ENCODE measurements at places on chromosomes 2 and 18.

DNA sequence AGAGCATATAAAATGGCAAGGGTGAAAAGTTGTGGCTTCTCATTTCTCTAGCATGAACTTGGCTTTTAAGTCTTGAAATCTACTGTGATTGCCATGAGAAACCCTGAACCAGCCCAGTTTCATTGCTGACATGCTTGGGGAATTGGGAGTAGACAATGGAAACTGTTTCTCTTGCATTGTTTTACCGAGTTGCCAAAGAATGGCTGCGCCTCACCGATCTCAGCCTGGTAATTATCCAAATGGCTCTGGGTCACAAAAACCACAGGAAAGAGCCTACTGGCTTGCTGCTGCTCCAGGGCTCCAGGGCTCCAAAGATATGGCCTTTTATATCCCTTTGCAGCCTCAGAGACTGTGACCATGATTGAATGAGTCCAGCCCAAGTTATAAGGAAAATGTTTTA, 310.4 kb upstream of the NT5C1B start:
- DNase-seq = no peak

GRCh38 chr2:109545828-109546713, 67.7 kb downstream of the SEPTIN10 start:
- DNase-seq = peak; percentile 59

GRCh38 chr2:158128168-158128973, 26.7 kb downstream of the UPP2 start:
- DNase-seq = no peak

GRCh38 chr2:235570966-235571692, 77.3 kb downstream of the AGAP1 start:
- no peak for DNase-seq

DNA sequence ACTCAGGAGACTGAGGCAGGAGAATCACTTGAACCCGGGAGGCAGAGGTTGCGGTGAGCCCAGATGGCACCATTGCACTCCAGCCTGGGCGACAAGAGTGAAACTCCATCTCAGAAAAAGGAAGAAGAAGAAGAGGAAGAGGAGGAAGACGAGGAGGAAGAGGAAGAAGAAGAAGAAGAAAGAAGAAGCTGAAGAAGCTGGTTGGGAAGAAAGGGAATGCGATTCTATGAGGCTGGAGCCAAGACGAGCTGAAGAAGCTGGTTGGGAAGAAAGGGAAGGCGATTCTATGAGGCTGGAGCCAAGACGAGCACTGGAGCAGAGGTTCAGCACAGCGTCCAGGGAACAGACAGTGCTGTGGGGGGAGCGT, 30.3 kb upstream of the TAF1B start:
- no peak for DNase-seq

- no peak for DNase-seq
Measured at GRCh38 chr2:172361360-172361759, 66.0 kb upstream of the ITGA6 start.
